NCI-H748 treated with DMSO at 0.1 percent for 48 hours (cell line): ENCODE measurements at places on chromosomes 2 and 18.

DNA sequence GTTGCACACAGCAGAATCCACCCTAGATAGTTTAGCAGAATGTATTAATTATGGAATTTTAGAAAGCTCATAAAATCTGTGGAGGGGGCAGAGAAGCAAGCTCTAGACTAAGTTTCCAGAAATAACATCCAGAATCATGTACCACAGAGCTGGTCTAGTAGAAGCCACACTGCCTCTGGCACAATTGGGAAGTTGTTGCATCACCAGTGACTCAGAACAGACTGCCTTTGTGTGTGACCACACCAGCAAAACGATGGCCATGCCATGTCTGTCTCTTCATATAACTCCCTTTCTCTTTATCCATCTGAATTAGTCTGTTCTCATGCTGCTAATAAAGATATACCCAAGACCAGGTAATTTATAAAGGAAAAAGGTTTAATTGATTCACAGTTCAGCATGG lies 158.9 kb downstream of the CCDC148 start:
- DNase-seq = no peak

DNA sequence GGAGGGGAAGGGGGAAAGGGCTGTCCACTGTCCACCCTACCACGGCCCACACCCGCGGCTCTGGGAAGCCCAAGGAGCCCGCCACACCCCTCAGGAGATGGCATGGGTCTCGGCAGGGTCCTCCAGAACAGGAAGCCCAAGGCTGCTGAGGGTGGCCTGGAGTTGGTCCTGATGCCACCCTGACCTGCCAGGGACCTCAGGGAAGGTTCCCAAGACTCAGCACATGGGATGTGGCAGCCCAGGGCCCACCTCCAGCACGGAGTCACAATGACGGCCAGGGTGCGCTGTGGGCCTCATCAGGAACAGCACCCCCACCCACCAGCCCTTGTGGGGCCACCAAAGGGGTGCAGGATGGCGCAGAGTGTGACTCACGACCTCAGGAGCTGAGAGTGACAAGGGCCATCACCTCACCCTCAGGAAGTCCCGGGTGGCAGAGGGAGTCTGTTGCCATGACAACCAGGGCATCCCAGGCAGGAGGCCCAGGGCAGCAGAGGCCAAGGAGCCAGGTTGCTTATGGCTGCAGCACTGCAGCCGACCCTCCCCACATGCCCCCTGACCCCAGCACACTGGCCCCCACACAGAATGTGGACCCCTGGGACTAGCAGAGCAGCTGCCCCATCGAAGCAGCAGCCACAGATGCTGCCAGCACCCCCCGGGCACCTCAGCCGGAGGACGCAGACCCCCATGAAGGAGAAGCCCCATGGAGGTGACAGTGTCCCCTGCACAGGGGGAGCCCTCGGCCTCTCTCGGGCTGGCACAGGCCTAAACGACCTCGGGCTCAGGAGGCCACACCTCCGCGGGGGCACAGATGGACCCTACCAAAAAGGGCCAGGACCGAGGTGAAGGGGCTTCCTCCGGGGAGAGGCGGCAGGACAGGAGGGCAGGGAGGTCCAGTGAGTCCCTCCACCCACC lies 34.3 kb downstream of the KIF1A start:
- DNase-seq = no peak

- DNase-seq = no peak
Observed at GRCh38 chr2:20449501-20450200, 2.8 kb downstream of the RHOB start.

DNA sequence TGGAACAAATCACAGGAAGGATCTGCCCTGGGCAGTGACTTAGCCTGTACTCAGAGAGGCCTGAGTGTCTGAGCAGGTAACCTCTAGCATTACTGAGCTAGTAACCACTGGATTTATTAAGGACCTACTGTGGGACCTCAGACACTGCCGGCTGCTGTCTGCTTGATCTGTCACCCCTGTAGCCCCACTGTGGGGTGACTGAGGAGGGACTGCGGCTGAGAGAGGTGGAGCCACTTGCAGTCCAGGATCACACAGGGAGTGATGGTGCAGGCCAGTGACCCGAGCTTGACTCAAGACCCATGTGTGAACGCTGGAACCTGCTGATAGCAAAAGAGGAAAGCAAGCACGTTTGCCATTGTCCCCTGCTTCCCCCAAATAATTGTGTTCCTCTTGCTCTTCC lies 15.6 kb downstream of the CHMP1B start:
- DNase-seq = no peak

- no peak for DNase-seq
Observed at GRCh38 chr2:23320058-23320457, 64.9 kb upstream of the KLHL29 start.

DNA sequence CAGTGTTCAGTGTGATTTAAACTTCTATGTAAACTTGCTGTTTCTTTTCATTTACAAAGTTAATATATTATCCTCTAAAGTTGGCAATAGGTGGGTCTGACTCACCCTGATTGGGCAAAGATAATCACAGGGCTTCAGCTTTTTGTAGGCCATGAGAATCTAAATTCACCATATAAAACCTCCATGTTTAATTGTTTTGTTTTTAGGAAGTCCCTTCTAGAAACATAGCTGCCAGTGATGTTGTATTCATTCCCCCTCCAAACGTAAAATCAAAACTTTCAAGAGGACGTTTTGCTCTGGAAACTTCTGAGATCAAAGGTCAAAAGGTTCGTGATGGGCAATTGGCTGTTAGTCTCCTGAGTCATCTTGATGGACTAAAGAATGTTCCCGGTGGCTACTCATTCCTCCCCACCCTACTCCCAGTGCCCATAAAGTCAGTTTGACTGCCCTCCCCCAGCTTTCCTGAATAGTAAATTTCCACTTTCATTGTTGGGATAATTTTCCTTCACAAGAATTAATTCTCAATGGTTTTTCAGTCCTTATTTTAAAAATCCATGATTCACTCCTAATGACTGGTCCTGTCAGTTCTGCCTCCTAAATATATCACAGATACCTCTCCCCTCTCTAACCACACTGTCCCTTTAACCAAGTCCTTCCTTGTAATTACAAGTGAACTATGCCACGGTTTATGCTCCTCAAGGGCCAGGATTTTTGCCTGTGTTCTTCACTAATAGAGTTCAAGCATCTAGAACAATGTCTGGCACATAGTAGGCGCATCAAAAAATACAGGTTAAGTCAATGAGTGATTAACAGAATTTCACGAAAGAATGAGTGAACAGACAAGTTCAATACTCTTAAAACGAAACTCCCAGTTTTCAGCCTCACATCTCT lies 164.4 kb upstream of the VRK2 start:
- no peak for DNase-seq
